Right atrium auricular region (tissue), 2 donors: ENCODE measurements at places on chromosomes 1 and 21. TPM values are rescaled to one million over a fixed set of nuclear protein-coding genes. Genes with fewer than 3 reads are reported as not detected.

The LAMC2 gene
- total RNA-seq = 2.6 TPM

GRCh38 chr1:38115682-38116202 is 69.1 kb upstream of the POU3F1 start:
- DNase-seq = no peak

DNA sequence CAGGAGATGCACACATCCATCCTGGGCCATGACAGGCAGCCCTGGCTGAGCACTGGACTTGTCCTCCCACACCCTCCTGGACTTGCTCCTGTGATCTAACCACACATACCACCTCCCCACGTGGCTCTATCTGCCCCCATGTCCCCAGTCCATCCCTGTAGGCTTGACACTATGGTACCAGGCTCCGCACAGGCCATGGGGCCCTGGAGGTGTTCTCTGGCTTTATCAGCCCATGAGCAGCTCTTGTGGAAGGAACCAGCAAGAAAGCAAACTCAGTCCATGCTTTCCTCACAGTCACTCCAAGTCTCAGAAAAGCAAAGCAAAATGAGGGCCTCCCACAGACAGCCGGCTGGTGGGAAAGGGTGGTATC is 61.6 kb downstream of the CD46 start:
- no peak for DNase-seq

The COL8A2 gene
- 3.5 TPM for total RNA-seq

GRCh38 chr1:40877698-40878097 is 15.5 kb upstream of the CITED4 start:
- peak; percentile 66 for DNase-seq

The DIO1 gene
- not detected for total RNA-seq

The ARHGEF2 gene
- total RNA-seq = 69.8 TPM

- DNase-seq = no peak
Observed at GRCh38 chr1:205365945-205366463, 9.3 kb upstream of the KLHDC8A start.

The LRRC38 gene
- total RNA-seq = 0.98 TPM

GRCh38 chr1:37844536-37844935 is 14.9 kb downstream of the MTF1 start:
- no peak for DNase-seq

DNA sequence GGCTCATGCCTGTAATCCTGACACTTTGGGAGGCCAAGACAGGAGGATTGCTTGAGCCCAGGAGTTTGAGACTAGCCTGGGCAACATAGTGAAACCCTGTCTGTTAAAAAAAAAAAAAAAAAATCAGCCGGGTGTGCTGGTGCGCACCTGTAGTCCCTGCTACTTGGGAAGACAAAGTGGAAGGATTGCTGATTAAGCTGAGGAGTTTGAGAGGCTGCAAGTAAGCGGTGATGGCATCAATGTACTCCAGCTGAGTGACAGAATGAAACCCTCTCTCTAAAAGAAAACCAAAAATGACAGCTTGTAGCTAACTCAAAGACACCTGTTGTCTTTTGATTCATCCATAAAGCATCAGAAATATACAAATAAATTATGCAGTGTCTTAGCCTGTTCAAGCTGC is 31.8 kb downstream of the SIPA1L2 start:
- DNase-seq = no peak

The C1orf146 gene
- not detected for total RNA-seq

The HMGN1 gene
- 39.6 TPM for total RNA-seq

DNA sequence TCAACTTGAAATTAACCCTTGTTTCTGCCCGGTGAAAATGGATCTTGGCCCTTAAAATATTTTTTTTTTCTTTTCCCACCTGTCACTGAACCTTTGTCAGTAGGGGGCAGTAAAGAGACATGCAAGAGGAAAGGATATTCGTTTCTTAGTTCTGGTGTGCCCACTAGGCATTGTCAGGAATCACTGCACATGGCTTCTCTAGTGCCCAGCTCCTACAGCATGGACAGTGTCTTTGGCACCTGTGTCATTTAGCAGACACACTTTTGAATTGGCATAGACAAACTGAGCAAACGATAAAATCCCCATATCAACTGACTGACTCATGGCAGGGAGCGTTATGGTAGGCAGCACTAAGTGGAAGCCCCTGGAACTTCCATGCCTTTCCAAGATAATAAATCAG is 1048.1 kb downstream of the BRINP3 start:
- no peak for DNase-seq

DNA sequence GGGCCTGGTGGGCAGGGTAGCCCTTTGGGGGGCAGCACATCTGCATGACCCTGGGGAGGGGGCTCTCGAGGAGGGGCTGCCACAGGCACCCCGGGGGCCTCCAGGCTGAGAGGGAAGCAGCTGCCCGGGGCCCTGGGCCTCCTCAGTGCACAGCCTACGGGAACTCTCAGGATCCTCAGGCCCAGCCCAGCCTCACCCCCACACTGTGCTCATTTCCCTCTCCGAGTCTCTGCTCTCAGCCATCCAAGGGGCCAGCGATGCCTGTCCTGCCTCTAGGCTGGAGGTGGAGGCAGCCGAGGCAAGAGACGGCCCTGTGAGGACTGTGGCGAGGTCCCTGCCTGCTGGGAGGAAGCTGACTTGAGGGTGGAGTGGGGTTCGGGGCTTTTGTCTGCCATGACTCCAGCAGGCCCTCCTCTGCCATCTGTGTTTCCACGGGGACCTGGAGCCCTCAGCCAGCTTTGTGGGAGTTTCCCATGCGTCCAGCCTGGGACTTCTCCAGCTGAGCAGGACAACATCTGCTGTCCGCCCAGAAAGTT is 7.2 kb upstream of the PLEKHG5 start:
- DNase-seq = no peak

DNA sequence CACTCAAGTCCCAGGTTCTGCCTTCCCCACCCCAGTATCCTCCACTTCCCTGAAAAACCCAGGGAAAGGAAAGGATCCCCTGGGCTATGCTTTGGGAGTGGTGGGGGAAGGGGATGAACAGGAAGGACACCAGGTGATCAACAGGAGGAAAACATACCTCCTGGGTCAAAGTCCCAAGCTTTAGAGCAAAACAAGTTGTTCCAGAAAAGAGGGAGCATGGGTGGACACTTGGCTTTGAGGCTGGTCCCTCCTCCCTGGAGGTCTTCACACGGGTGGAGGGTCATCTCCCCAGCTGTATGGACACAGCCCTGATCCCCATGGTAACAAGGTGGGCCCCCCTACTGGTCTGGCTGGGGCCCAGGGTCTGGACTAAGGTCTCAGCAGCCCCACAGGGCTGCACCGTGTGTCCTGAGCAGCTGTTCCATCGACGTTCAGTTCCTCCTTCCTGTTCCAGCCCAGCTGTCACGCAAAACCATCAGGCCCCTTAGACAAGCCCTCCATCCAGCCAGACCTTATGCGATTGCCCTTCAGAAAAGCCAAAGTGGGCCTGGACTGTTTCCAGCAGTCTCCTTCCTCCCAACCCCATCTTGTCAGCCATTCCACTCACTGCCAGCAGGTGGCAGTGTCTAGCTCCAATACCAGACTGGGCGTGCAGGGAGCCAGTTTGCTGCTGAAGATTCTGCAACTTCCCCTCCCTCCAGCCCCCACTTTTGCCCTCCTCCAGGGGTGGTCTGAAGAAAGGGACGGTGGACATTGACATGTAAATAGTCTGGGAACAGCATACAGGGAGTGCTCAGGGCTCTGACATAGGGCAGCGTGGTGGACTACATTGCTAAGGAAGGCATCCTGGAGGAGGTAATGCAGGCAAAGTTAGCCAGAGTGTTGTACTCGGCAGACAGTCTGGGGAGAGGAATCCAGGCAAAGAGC is 2.9 kb upstream of the PDZK1IP1 start:
- peak; percentile 82 for DNase-seq

The CLDN19 gene
- total RNA-seq = not detected
